Hematopoietic multipotent progenitor cell treated with erythropoietin and hydrocortisone succinate and interleukin-3 and kit ligand, for 15 days (in vitro differentiated cells): ENCODE measurements at places on chromosomes 12 and 14.

- no peak for DNase-seq
Measured at GRCh38 chr12:127823801-127824200, 443.2 kb upstream of the TMEM132C start.

- DNase-seq = no peak
Measured at GRCh38 chr14:56149995-56150394, 31.8 kb downstream of the PELI2 start.

GRCh38 chr12:49863946-49864797 is 21.3 kb upstream of the BCDIN3D start:
- no peak for DNase-seq

- no peak for DNase-seq
Measured at GRCh38 chr14:56549721-56550120, 29.9 kb upstream of the TMEM260 start.

- DNase-seq = no peak
Measured at GRCh38 chr12:69701826-69702225, 2.7 kb upstream of the BEST3 start.

DNA sequence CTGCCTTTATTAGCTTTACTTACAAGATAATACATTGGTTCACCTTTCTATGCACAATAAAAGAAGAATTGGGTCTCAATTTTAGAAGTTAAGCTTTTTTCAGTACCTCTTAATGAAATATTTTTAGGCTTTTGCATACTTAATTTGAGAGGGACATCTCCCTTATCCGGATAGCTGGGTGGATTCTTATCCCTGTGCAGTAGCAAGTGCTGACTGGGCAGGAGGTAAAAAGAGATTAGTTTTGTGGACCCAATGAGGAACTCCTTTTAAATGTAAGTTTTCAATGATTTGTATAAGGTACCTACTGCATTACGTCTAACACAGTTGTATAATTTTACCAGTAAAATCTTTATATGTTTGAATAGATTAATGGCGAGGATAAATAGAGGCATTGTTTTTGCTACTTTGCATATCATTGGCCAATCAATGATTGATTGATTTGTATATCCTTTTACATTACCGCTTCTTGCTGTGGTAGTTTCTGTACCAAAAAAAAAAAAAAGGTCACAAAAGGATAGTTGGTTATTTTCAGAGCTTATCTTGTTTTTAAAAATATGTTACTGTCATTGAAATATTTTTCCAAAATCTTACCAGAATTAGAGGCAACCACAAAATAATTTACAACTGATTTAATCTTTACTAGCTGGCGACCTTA is 2.2 kb downstream of the CPSF6 start:
- peak; percentile 37 for DNase-seq

- no peak for DNase-seq
Measured at GRCh38 chr12:56476972-56477432, 8.6 kb downstream of the SPRYD4 start.

- DNase-seq = no peak
Measured at GRCh38 chr14:95256002-95256775, 63.5 kb downstream of the CLMN start.

GRCh38 chr12:77120156-77121085 is 55.1 kb upstream of the E2F7 start:
- no peak for DNase-seq

DNA sequence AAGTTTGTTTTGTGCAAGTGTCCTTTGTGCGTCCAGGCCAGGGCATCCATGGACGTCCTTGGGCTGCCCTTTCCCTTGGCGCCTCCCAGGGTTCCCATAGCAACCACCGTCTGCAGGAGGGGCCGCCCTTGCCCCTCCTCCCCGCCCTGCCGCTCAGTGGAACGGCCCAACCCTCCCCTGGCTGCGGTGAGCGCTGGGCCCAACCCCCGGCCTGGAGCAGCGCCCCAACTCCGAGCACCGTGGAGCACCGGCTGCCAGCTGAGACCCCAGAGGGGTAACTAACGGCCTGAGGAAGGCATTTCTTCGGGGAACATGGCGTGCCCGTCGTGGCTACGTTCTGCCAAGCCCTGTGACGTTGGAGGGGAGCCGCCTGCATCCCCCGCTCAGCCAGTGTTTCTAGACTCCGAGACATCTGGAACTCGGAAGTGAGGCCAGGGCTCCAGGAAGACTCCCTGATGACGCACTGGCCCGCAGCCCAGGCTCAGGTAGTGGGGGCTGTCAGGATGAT is 5.3 kb upstream of the ACACB start:
- DNase-seq = peak; percentile 58

GRCh38 chr12:31736472-31736871 is 7.7 kb upstream of the AMN1 start:
- no peak for DNase-seq

DNA sequence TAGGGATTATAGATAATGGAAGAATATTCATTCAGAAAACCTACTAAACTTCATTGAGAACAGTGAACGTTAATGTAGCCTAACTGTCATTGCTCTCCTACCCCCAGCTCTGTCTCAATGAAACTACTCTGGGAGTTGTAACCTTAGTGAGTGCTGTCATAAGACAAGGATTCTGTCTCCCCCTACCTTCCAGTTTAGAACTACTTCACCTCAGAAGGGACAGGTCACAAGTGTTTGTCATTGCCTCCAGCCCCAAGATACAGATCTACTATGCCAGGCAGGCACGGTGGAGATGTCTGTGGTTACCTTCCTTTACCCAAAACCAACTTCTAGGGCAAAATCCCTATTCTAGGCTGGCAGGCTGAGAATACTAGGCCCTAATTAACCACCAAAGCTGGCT is 833.1 kb upstream of the SEL1L start:
- DNase-seq = no peak

DNA sequence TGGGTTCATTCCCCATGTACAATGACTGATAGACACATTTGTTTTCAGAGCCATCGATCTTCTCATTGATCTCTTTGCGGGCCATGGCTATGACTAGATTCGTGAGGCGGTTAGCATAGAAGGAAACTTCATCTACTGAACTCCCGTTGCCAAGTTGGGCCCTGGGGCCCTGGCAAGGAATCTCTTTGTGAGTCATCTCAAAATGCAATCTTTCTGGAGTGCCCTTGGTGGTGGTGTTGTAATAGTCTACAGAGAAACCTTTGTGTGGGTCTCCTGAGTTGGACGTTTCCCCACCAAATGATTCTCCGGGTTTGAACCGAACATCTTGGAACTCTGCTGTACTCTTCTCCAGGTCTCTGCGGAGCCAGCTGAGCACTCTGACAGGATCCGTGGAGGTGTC is 20.4 kb downstream of the AKAP3 start:
- no peak for DNase-seq

DNA sequence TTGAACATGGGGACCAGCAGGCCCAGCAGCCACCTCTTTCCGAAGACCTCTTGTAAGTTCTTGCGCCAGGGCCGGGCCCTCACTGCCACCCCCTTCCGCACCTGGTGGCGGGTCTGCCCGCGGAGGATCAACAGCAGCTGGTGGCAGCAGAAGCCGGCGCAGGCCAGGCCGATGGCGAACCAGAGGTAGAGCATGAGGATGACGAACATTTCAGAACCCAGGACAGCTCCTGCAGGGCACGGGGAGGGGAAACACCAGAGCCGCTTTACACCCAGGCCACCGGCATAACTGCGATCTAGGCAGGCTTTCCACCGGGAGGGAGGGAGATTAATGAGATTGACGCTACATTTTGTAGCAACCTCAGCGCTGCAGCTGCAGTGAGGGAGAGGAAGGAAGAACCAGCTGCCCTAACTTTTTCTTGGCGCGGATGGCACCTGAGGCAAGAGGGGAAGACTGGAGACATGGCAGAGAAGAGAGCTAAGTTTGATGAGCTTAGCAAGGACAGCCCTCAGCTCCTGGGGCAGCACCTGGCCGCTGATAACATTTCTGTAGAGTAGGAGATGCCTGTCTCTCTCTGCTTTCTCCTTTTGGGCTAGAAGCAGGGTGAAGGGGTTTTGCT is 7.8 kb downstream of the ZDHHC22 start:
- DNase-seq = no peak

- DNase-seq = no peak
Measured at GRCh38 chr14:58537004-58537403, 100.8 kb upstream of the DACT1 start.

- no peak for DNase-seq
Measured at GRCh38 chr12:100564090-100564489, 9.4 kb upstream of the GAS2L3 start.

GRCh38 chr12:64493513-64493912 is 41.6 kb downstream of the TBK1 start:
- no peak for DNase-seq

- DNase-seq = no peak
Measured at GRCh38 chr14:100104523-100105300, 39.5 kb downstream of the EVL start.

DNA sequence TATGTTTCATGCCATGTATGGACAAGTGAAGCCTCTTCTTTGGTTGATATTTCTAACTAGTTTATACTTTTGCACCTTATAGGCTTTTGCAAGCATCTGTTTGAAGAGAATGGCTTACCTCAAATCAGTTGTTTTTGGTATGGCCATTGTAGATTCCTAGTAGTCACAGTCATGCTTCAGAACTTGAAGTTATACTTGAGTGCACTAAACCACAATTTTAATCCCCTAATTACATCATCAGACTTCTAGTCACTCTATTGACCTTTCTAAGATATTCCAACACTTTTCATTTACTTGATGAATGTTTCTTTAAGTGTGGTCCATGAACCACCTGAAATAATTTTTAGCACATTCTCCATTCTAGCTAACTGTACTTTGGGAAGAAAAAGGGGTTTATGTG is 18.6 kb upstream of the KLRB1 start:
- no peak for DNase-seq

GRCh38 chr12:65372574-65372973 is 94.1 kb downstream of the MSRB3 start:
- no peak for DNase-seq

DNA sequence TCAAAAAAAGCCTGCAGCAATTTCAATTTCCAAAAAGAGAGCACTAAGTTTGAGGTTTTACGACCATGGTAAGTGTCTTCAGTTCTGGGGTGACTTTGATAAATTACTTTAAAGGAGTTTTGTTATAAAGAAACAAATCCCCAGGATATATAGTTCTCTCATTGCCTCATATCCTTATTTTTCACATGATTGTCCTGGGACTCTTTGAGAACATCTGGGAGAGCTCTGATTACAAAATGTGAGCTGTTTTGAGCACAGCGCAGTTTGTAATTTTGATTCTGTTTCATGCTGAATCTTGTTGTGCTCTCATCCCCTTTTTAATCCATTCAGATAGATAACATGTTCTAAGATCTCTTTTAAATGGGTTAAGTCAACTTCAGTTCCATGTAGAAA is 67.7 kb upstream of the DCN start:
- DNase-seq = no peak

- no peak for DNase-seq
Measured at GRCh38 chr12:127170226-127171180, 1096.5 kb upstream of the TMEM132C start.

DNA sequence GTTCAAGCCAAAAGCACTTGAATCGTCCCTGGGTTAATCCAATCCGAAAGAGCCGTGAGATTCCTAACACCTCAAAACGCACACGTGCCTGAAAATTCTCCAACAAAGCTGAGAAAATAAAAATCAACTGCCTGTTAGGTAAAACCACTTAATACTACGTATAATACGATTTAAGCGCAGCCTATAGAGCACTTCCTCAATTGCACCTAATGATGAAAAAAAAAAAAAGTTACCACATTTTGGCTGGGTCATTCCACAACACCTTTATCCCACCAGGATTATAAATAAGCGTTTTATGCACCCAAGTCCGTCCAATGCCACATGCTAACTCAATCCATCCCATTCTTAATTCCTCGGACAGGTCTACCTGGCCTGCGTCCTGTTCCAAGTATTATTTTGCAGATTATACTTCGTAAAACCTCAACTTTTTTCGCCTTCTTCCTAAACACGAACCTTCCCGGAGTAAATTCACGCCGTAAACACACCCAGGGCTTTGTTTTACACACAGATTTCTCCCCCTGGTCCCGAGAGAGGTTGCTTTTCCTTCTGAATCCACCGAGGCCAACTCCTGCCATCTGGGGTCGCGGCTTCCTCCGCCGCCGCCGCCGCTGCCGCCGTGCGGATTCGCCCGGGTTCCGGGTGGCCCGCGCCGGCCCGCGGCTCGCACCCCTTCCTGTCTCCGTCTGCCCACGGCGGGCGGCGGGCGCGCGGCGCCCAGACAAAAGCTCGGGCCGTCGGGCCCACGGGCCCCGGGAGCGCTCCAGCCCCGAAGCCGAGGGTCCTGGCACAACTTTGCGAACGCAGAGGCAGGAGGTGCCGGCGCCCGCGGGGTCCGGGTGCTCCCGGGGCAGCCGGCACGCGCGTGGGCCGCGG is 66.2 kb downstream of the RNF34 start:
- no peak for DNase-seq

- no peak for DNase-seq
Measured at GRCh38 chr12:67625004-67625403, 23.5 kb upstream of the DYRK2 start.

- no peak for DNase-seq
Measured at GRCh38 chr12:1869145-1869544, 48.8 kb downstream of the LRTM2 start.
